ENCODE measurements at places on chromosomes 12 and 14.

- no peak for DNase-seq
Measured at GRCh38 chr14:96176275-96176674, 28.4 kb upstream of the BDKRB2 start.

GRCh38 chr12:3030821-3031429 lies 46.3 kb upstream of the TSPAN9 start:
- DNase-seq, result no peak

- DNase-seq, result no peak
Measured at GRCh38 chr12:121550974-121551634, 29.7 kb downstream of the KDM2B start.

DNA sequence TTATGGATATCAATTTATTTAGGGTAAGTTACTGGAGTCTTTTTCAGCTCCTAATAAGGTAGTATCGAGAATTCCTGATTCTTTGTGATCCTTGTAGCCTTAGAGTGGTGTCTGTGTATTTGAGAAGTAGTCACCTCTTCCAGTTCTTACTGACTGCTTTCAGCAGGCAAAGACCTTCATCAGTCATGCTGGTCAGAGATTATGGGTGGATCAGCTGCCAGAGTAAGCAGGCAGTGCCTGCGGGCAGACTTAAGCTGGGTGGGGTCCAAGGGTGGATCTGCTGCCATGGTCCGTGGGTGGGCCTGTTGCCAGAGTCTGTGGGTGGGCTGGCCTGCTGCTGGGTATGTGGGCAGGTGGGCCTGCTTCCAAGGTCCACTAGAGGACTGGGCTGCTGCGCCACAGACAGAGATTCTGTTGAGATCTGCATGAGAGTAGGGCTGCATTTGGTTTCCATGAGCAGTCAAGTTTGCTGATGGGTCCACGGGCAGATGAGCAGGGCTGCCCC lies 188.7 kb downstream of the ANO2 start:
- no peak for DNase-seq

- no peak for DNase-seq
Measured at GRCh38 chr12:118358612-118359540, 13.8 kb downstream of the TAOK3 start.

DNA sequence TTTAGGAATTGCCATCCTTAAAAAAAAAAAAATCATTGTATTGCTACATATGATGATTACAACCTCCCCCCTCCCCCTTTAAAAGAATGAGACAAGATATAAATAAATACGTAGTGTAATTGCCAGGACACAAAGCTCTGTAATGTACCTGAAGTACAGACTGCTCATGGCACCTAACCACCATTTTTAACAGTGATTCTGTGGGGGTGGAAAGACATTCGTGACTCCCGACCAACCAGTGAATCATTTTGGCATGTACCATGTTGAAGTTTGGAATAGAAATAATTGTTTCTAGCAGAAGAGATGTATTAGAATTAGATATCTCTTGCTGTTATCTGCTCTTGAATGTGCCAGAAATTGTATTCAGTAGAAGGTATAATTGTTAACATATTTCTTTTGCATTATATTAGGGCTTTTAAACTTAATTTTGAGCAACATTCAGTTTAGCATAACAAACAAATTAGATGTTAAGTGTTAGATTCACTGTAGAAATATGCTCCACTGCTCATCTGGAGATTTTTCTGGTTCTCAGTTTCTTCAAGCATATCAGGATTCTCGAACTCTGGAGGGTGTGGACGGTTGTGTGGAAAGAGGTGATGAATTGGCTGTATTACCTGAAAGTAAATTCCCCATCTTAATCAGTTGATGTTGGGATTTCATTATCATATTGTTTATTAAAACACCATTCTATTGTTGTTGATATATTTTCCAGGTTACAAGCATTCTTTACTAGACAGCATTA lies 31.1 kb downstream of the FRS2 start:
- DNase-seq, result no peak

Measured in activated T-helper 1 cell treated with Interleukin-2 at 50 U/mL for 16 hours (primary cell).